ENCODE measurements at places on chromosomes 12 and 14.

DNA sequence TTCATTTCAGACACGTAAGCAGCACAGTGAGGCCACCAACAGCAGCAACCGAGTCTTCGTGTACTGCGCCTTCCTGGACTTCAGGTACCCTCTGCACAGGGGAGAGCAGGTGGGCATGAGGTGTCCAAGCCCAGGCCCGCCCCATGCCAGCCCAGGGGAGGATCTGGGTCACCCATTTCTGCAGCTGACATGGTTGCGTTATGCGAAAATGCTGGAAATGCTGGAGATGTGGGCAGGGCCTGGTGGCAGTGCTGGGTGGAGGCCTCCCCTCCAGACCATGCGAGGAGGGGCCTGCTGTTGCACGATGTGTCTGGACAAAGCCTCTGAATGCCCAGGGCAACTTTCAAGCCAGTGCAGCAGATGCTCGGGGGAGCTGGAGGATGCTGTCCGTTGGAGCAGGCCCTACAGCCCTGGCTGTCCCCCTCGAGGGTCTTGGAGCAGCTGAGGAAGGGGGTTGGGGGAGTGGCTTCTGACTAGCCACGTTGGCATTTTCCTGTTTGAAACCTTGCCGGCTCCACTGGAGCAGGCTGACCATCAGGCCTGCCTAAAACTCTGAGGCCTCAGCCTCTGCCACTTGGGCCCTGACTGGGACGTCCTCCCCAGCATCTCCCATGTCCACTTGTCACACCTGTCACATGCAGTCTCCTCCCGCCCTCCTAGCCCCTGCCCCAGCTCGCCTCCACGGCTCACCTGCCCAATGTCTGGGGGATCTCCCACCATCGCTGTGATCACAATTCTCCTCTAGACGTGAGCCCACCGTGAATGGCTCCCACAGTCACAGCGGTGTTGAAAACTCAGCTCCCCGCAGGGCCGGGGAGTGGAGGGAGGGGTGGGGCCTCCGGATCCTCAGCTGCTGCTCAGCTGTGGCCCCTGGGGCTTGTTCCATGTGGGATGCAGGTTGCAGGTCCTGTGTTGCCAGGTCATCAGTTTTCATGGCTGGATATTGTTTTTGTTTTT, 123.4 kb downstream of the ADGRD1 start:
- DNase-seq: no peak

GRCh38 chr12:124532331-124532750, 35.1 kb downstream of the NCOR2 start:
- DNase-seq: no peak

GRCh38 chr14:34439090-34439489, 22.9 kb downstream of the SPTSSA start:
- DNase-seq: no peak

DNA sequence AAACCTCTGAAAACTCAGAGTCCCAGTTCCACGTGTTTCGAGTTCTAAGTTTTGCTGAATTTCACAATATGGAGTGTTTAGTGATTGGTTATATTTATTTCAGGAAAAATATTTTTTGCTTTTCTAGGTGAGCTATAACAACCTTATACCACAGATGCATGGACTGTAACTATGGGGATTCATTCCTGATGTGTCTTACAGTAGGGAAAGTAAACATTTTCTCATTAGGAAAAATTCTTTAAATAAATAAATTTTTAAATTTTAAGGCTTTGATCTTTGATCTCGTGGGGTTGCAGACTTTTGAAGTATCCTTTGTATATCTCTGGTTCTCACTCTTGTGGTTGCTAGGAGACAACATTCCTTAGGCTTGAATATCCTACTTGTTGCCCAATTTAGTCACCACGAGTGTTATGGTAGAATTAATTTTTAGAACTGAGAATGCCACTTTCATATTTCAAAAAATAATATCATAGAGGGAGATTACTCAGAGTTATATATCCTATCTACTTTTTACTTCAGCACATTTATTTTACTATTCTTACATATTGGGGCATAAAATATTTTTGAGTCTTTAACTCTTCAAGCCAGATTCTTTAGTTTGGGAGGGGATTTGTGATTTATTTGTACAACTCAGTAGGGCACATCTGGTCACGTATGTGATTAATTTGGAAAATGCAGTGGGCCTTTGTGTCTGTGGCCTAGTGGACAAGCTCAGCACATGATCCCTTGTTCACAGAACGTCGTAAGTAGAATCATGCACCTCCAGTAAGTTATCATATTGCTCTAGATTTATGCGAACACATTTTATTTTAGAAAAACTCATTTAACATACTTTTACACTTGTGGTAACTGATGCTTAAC, 224.0 kb downstream of the TTC6 start:
- DNase-seq: no peak

GRCh38 chr12:45970391-45970790, 20.0 kb downstream of the SCAF11 start:
- no peak for DNase-seq

DNA sequence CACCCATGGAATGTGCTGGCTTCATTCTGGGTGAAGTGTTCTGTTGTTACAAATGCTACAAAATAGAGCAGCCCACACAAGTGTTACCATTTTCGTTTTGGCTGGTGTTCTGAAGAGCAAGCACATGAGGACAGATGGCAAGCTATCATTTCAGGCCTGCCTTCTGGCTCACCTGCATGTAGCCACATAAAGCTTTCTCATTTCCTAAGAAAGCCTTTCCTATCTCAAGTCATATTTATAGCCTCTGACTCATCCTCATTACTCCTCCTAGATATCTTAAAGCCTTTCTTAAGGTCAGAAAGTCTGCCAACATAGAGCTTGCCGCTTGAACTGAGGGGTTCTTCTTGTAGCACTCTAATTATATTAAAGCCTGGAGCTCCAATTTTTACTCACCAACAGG, 89.0 kb downstream of the PTPRR start:
- DNase-seq: no peak

DNA sequence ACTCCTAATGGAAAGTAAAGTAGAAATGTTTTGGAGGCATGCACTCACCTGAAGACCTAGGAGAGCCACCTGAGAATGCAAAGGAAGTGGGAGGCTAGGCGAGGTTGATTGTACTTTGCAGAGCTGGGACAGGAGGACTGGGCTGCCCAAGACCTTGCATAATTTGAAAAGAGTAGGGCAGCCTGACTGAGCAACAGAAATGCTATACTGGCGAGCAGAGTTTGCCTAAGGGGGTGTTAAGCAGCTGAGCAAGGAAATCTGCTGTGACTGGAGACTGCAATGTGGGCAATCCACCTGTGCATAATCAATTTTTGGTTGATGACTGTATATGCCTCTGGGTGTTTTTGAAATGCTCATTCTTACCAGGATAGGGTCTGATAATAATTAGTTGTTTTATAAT, 834.1 kb downstream of the TRHDE start:
- no peak for DNase-seq

GRCh38 chr14:94103554-94104150, 6.9 kb upstream of the IFI27 start:
- DNase-seq: no peak

DNA sequence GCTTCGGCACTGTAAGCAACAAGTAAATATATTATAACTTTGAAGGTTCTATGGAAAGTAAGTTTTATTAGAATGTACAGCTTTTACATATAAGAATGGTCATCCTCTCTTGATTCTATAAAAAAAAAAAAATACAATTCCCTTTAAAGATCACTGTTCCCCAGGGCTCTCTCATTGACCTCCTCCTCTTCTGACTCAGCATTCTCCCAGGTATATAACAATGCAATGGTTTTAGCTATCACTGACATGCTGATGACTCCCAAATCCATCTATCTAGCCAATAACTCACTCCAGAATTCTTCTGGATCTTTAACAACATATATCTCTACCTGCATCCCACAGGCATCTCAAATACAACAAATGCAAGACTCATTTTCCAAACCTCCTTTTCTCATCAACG, 62.7 kb downstream of the EEA1 start:
- no peak for DNase-seq

GRCh38 chr12:49983892-49984291, 11.1 kb downstream of the AQP6 start:
- DNase-seq: peak; percentile 11

GRCh38 chr12:89353188-89353822, 1.0 kb upstream of the DUSP6 start:
- peak; percentile 50 for DNase-seq

DNA sequence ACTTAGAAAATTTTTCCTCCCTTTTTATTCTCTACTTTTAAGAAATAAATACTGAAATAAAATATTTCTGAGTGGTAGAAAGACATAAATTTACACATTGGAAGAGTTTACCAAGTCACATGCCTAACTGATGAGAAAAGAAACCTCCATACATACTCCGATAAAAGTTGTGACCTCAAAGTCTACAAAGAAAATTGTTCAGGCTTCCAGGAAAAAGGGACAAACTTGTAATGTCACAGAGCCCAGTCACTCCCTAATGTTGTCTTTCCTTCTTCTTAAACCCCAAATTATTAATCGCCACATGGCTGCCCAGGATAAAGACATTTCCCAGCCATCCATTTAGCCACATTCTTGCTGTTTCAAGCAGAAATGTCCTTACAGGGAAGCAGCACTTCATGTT, 455.3 kb downstream of the MDGA2 start:
- no peak for DNase-seq

GRCh38 chr14:36767603-36768281, 106.1 kb downstream of the PAX9 start:
- DNase-seq: no peak

GRCh38 chr12:2877953-2878732, 1.1 kb downstream of the RHNO1 start:
- no peak for DNase-seq

DNA sequence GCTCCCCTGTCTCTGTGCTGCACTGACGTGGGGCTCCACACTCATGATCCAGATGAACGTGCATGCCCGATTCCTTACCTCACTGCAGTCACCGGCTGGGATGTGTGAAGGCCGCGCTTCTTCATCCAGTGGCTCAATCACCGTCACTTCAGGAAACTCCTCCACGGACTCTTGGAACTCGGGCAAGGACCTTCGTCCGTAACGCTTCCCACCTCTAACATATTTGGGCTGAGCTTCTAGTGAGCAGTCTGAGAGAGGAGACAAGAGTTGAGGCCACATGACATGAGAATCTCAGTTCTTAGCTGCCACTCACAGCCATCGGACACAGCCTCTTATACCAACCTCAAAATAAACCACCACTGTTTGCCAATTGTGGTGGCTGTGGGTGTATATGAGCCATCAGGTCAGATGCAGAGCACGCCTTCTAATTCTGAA, 38.3 kb downstream of the NIN start:
- no peak for DNase-seq

- DNase-seq: no peak
Measured at GRCh38 chr12:78057075-78057474, 226.4 kb downstream of the NAV3 start.

DNA sequence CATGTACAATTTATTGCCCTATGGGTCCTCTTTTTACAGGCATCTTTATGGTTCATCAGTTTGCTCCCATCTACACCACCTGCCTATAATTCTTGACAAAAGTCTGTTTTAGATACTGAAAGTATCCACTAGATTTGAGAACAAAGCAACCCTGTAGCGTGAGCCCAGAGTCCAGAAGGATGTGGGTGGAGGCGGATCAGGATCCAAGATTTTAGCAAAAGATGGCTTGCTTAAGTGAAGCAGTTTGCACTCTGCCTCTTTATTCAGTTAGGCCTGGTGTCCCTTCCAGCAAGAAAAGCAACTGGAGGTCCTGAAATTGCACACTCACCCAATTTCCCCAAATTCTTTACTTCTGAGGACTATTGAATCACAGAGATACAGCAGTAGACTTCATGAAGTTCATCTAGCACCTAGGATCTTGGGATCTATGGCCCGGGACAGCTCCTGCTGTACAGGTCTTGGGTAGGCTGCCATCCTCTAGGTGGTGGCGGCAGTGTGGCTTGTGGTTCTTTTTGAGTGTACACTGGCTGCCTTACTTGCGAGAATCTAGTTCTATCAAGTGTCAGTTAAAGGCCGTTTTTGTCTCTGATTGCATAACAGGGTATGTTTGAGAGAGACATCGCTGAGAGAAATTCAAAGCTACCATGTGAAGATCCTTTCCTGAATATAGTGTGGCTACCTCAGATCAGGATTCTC, 873.2 kb downstream of the NRXN3 start:
- no peak for DNase-seq

DNA sequence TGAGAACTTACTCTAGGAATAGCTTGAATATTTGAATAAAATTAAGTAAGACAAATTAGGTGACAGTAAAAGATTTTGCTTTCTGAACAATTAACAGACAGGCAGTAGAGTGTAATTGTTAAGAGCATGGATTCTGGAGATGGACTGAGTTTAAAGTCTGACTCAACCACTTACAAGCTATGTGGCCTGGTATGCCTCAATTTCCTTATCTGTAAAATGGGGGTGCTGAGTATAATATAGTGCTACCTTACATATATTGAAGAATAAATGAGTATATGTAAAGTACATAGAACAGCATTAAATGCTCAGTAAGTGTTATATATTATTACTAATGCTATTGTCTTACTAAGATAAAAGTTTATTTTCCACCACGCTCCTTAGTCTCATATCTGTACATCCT, 7.1 kb downstream of the MIA2 start:
- no peak for DNase-seq

- DNase-seq: no peak
Measured at GRCh38 chr12:131171029-131171428, 217.3 kb downstream of the ADGRD1 start.

GRCh38 chr14:52885230-52885629, 65.6 kb downstream of the FERMT2 start:
- DNase-seq: no peak

DNA sequence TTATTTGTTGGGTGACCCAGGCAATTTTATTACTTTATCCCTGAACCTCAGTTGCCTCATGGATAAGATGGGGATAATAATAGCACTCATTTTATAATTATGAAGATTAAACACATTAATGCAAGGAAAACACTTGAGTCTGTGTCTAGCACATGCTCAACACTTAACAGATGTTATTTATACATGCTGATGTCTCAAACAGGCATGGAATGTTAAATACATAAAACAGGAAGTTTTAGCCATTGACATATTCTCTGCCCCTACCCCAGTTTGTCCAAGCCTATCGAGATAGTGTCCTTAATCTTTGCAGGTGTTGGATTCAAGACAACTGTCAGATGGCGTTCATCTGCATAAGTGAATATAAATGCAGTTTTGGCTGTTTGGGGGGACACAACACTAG, 109.8 kb downstream of the SCAF11 start:
- no peak for DNase-seq

DNA sequence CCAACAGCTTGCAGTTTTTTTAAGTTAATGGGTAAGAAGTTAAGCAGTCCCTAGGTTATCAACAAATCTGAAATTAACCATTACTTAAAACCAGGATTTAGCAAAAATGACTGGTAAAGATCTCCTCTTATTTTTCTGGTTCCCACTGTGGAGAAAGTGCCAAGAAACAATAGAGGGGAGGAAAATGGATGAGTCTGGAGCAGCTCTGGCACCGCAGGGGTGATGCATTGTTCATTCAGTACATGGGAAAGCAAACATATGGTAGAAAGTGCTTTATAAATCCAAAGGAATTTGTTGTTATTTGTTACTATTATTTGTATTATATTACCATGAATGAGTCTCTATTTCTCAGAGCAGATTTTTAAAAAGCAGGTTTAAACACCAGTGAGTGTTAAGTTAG, 92.2 kb downstream of the DYRK2 start:
- no peak for DNase-seq

GRCh38 chr12:123319826-123320225, 44.8 kb downstream of the SBNO1 start:
- no peak for DNase-seq

- DNase-seq: no peak
Measured at GRCh38 chr14:34113005-34113511, 162.2 kb upstream of the EGLN3 start.

GRCh38 chr12:102299731-102300130, 102.1 kb upstream of the PMCH start:
- no peak for DNase-seq

Measured in GM10248 (cell line).